ENCODE measurements at places on chromosomes 2 and 18.

DNA sequence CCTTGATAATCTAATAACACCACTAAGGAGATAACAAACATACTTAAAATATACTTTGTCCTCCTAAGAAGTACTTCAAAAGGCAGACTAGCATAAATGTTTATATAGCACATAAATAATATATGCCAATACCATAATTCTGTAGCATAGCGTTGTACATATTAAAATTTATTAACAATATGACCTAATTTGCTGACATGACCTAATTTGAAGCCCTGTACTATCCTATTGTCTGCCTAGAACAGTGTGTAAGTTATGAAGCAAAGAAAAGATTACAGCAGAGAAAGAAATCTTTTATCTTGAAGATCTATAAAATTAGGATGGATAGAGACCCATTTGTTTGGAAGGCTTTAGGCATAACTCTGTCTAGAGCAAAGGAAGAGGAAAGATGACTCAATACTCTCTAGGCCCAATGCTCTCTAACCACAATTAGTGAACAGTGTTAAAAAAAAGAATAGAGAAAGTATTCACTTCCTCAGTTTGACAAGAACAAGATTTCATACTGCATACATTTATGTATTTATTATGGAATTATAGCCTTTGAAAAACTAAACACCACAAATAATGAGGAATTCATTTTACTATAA, 231.3 kb downstream of the ZRANB3 start:
- no peak for DNase-seq

- DNase-seq: no peak
These were observed 18.2 kb downstream of the DBI start for GRCh38 chr2:119384971-119385370.

GRCh38 chr2:151860613-151861146, 32.5 kb upstream of the ARL5A start:
- no peak for DNase-seq

DNA sequence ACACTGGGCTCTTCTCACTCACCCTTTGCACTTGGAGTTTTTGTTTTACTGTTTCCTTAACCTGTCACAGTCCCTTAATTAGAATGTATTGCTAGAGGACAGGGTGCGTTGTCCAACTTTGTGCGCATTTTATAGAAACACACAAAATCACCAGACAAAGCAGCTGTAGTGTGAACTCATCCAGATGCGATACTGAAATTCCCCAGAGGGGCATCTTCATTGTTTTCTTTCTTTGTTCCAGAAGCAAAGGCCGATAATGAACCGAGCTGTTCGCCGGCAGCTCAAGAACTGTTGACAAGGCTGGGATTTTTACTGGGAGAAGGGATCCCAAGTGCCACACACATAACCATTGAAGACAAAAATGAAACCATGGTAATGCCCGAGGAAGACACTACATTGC, 137.6 kb downstream of the WDSUB1 start:
- DNase-seq: no peak

DNA sequence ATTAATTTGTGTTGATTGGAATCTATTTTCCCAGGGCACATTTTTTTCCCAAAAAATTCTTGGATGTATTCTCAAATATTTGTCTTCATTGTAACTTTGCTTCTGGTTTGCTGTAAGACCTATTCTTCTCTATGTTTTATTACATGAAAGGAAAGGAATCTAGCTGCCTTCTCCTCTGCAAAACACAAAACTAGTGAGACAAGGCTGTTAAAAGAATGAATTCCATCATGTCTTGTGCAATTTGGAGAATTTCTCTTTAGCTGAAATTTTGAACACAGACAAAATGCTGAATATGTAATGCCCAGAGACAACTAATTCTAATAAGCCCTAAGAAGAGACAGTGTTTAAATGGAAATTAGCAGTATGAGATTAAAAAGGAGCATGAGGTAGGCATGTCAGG, 275.9 kb downstream of the CDH20 start:
- DNase-seq: no peak

- DNase-seq: no peak
These were observed 18.8 kb upstream of the TNS1 start for GRCh38 chr2:218021536-218022071.

DNA sequence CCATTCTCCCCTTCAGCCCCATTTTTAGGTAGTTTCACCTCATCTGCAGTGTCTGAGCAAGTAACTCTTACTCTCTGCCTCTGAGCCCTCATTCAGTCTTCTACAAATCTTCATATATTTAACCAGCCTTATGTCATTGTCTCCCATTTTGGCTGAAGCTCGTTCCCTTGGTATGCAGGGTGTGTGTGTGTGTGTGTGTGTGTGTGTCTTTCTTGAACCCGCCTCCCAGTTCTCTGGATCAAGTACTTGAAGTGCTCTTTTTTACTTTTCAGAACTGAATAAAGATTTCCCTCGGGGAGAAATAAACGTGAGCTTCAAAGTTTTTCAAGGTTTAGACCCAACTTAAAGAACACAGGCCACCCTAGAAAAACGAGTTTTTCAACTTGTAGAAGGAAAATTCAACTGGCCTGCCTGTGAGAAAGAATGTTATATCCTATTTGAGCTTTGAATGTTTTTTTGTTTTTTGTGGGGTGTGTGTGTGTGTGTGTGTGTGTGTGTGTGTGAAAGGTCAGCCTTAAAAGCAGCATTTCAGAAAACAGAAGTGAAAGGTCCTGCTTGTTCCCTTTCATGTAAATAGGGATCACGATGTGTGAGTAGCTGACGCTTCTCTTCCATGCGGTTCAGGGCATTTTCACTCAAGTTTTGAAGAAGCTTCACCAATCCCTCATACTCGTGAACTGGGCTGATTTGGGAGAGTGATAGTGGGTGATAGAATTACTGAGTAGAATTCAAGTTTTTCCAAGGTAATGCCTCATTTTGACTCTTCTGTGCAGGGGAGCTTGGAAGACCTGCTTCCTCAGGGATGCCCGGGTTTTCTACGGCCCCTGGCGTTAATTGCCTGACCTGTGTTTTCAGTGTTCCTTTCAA, 50.6 kb upstream of the EML6 start:
- DNase-seq: no peak

DNA sequence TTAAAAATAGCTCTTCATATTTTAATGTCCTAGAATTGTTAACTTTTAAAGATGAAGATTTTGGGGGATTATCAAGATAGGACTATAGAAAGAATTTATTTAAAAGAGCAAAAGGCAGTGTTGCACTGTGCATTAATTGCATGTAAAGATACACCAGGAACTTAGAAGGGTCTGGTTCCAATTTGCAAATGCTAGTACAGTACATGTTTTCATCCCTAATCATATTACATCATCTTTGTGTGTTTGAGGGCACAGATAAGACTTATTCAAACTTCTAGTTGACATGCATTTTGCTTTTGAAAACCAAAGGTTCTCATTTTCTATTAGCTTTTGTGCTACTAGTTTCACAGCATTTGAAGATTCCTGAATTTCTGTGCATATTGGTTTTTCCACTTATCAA, 231.7 kb upstream of the LYPD1 start:
- DNase-seq: no peak

DNA sequence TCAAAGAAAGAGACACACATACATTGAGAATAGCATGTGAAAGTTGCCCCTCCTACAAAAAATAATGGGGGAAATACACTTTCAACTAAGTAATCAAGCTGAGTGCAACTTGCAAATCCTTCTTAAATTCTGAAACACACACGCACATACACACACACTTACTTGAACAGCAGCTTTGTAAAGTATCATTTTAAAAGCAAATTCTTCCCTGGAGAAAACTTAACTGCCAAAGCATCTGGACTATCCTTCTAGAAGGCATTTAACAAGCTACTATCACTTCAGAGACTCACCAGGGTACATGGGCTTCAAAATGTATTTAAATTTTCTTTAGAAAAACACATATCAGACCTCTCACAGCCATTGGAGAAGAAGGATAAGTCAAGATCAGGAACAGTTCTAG, 15.3 kb downstream of the GAREM1 start:
- no peak for DNase-seq

GRCh38 chr2:71082402-71083252, 14.2 kb downstream of the NAGK start:
- no peak for DNase-seq

- DNase-seq: no peak
These were observed 44.3 kb downstream of the ZNF516 start for GRCh38 chr18:76450452-76451395.

GRCh38 chr2:104658144-104658835, 195.6 kb upstream of the POU3F3 start:
- DNase-seq: no peak

DNA sequence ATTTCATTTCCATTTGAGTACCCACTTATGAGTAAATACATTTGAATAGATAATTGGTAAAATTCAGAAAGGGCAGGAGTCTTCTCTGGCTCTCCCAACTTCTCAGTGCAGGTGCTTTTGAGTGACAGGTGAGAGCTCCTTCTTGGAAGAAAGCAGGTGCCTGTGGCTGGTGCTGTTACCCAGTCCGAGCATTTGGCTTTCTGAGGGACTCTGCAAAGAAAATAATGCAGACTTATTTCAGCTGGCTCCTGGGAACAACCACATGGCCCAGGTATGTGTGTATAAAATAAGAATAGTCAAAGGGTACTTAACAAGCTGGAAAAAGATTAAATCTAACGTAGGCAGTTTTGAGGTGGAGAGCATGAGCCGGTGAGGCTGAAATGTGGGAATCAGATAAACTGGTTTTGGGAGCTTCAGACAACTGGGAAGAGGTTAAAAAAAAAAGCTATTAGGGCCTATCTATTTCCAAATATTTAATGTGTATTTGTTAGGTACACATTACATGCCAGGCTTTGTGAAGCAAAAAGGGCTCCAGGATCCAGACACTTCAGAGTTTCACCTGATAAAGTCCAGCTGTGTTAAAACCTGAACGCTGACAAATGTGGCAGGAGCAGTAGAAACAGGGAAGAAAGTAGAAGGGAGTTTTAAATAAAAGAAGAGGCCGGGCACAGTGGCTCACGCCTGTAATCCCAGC, 20.6 kb downstream of the ZNF236 start:
- no peak for DNase-seq

Measured in activated T-cell treated with anti-CD3 and anti-CD28 coated beads for 1 hour (primary cell).